Glutamatergic neuron (in vitro differentiated cells): ENCODE measurements at places on chromosomes 16 and 17. TPM values are rescaled to one million over a fixed set of nuclear protein-coding genes. Genes with fewer than 3 reads are reported as not detected.

CARD14 gene
- 1.1 TPM for total RNA-seq

BAHCC1 gene
- 111 TPM for total RNA-seq

KRTAP16-1 gene
- not detected for total RNA-seq

SMTNL2 gene
- total RNA-seq = 22.0 TPM

ADAD2 gene
- not detected for total RNA-seq

TBC1D3C gene
- total RNA-seq = not detected
